ENCODE measurements at places on chromosomes 1 and 21.

- no peak for DNase-seq
Observed at GRCh38 chr1:167676916-167677848, 44.6 kb upstream of the MPZL1 start.

DNA sequence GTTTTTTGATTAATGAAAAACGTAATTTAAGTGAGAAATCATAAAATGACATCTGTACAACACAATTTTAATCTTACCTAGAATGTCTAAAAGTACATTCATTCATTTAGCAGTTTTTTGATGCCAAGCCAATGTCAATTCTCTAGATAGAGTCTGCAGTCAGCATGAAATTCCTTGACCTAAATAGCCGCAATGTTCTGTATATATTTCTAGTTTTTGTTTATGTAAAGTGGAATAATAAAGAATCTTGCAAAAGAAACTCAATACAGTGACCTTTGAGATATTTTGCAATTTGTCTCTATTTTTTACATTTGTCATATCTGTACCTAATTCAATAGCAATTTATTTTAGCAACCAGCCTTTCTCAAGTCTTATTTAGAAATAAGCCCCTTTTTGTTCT is 176.0 kb downstream of the ATP6V1G3 start:
- DNase-seq, result no peak

- DNase-seq, result no peak
Observed at GRCh38 chr1:220565670-220566069, 37.7 kb downstream of the MARK1 start.

DNA sequence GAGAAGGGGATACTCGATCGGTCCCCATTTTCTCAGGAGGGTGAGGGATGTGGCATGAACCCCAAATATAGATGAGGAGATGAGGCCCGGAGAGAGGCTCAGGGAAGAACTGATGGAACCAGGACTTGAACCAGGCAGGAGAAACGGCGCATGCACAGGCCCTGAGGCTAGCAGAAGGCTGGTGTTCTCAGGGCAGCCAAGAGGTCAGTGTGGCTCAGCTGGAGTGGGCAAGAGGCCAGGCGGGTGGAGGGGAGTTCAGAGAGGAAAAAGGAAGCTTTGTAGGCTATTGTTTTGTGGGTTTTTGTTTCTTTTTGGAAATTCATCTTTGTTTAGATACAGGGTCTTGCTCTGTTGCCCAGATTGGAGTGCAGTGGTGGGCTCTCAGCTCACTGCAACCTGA is 122.0 kb downstream of the LACTBL1 start:
- no peak for DNase-seq

DNA sequence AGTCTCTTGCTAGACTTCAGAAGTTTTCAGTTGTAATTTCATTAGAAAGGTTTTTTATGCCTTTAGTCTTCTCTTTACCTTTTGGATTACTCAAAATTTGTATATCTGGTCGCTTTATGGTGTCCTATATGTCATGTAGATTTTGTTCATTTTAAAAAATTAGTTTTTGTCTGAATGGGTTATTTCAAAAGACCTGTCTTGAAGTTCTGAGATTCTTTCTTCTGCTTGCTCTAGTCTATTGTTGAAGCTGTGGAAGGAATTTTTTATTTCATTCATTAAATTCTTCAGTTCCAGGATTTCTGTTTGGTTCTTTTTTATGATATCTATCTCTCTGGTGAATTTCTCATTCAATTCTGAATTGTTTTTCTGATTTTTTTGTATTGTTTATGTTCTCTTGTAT is 46.5 kb upstream of the GCLM start:
- no peak for DNase-seq

- DNase-seq, result no peak
Observed at GRCh38 chr21:21714426-21714825, 716.2 kb downstream of the NCAM2 start.

GRCh38 chr1:94790246-94790645 is 29.9 kb upstream of the SLC44A3 start:
- DNase-seq, result no peak

- DNase-seq, result no peak
Observed at GRCh38 chr21:45003331-45004058, 63.7 kb downstream of the SLX9 start.

Data from GM12891 (cell line).